Tibial artery (tissue), 4 donors: ENCODE measurements at places on chromosomes 12 and 14.
A peak's percentile ranks its signal among the peaks of the same experiment; 100 is the strongest.

GRCh38 chr12:53295891-53296219 is 513 bp downstream of the PFDN5 start:
- H3K27ac ChIP-seq, result peak overlapping the region; percentile 88
- H3K4me3 ChIP-seq, result peak overlapping the region; percentile 65
- H3K36me3 ChIP-seq, result peaks cover 10% of the 10 kb centered on the region
- peaks cover 52% of the 10 kb centered on the region for H3K4me1 ChIP-seq

- H3K27me3 ChIP-seq, result peaks cover 5% of the 10 kb centered on the region
- no peak overlapping the region for H3K27ac ChIP-seq
- H3K36me3 ChIP-seq, result no peaks in the 10 kb centered on the region
- no peaks in the 10 kb centered on the region for H3K4me1 ChIP-seq
- H3K4me3 ChIP-seq, result no peak overlapping the region
Measured at GRCh38 chr14:69863083-69863482, 16.1 kb upstream of the SMOC1 start.

- H3K27ac ChIP-seq, result no peak overlapping the region
- DNase-seq, result no peak
- peaks cover 7% of the 10 kb centered on the region for H3K27me3 ChIP-seq
- H3K4me1 ChIP-seq, result no peaks in the 10 kb centered on the region
- H3K36me3 ChIP-seq, result no peaks in the 10 kb centered on the region
Measured at GRCh38 chr12:130705178-130705822, 10.8 kb downstream of the RIMBP2 start.

- H3K4me3 ChIP-seq, result no peak overlapping the region
- H3K36me3 ChIP-seq, result no peaks in the 10 kb centered on the region
- no peak overlapping the region for H3K27ac ChIP-seq
- H3K4me1 ChIP-seq, result no peaks in the 10 kb centered on the region
Measured at GRCh38 chr14:99075061-99075460, 196.9 kb downstream of the BCL11B start.

DNA sequence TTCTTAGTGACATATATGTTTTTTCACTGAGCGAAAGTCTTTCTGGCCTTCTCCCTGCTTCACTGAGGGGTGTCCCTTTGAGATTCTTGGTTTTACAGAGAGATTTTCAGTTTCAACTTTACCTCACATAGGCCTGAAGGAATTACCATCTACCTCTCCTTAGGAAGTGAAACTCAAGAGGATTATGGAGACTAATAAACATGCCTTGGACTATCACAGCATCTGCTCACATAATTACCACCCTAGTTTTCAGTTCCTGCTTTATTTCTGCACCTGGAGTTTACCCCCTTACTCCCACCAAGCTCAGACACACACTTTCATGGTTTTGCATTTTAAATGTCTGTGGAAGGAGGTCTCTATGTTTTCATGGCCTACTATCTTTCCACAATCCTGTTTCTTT is 118.3 kb upstream of the SCAF11 start:
- H3K27me3 ChIP-seq, result no peaks in the 10 kb centered on the region
- no peak overlapping the region for H3K27ac ChIP-seq
- no peak for DNase-seq
- no peaks in the 10 kb centered on the region for H3K36me3 ChIP-seq
- H3K4me1 ChIP-seq, result peaks cover 10% of the 10 kb centered on the region

- H3K4me3 ChIP-seq, result no peak overlapping the region
- no peaks in the 10 kb centered on the region for H3K4me1 ChIP-seq
- no peaks in the 10 kb centered on the region for H3K36me3 ChIP-seq
- no peaks in the 10 kb centered on the region for H3K27me3 ChIP-seq
Measured at GRCh38 chr14:90995785-90996184, 64.7 kb downstream of the RPS6KA5 start.

GRCh38 chr12:33052141-33053051 is 155.8 kb upstream of the PKP2 start:
- H3K27me3 ChIP-seq, result no peaks in the 10 kb centered on the region
- H3K36me3 ChIP-seq, result no peaks in the 10 kb centered on the region
- H3K4me3 ChIP-seq, result no peak overlapping the region
- no peak overlapping the region for H3K27ac ChIP-seq
- no peak for DNase-seq

DNA sequence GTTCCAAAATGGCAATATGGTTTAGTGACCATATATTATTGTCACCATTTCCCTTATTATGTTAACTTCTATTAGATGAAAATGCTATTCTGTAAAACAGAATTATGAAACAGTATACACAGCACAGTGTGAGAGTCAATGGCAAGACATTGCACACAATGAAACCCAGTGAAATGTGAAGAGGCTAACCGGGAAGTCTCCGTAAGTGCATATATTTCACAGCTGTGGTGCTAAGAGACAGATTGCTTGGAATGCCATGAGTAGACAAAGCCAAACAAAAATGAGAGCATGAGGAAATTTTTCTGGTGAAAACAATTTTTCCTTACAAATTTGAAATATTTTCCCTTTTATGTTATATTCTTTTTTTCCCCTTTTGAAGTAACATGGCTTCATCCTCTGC is 49.4 kb downstream of the DYRK2 start:
- no peaks in the 10 kb centered on the region for H3K27me3 ChIP-seq
- H3K27ac ChIP-seq, result no peak overlapping the region
- H3K4me1 ChIP-seq, result peaks cover 21% of the 10 kb centered on the region

GRCh38 chr12:112595410-112595809 is 176.7 kb downstream of the PTPN11 start:
- no peak for DNase-seq
- H3K4me3 ChIP-seq, result no peak overlapping the region
- H3K36me3 ChIP-seq, result no peaks in the 10 kb centered on the region
- no peaks in the 10 kb centered on the region for H3K4me1 ChIP-seq
- H3K27me3 ChIP-seq, result peaks cover 3% of the 10 kb centered on the region

DNA sequence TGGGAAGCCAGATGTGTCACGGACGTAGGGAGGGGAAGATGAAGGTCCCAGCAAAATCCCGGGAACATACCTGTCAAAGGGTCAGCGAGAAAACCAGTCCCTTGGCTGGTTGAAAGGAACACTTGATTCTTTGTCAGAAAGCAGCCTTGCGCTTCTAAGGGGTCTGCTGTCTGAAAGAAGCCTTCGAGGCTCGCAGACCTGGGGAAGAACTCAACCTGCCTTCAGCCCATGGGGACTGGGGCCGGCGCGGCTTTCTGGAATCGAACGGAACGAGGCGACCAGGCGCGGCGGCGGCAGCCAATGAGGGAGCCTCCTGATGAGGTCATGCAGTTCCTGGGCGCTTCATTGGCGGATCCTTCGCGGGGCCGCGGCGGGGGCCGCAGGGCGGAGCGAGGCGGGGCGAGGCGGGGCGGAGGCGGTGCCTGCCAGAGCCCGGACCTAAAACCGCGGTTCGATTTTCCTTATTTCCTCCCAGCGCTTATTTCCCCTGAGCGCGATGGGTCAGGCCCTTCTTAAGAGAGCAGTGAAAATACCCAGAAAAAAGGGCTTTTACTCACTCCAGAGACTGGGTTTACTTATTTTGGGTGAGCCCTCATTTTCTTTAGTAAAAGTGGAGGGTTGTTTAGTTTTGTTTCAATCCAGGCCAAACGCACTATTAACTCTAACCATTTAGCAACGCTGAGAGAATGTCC is 11.8 kb upstream of the TTC7B start:
- peaks cover 16% of the 10 kb centered on the region for H3K4me1 ChIP-seq
- H3K27ac ChIP-seq, result peak overlapping the region; percentile 75
- no peaks in the 10 kb centered on the region for H3K27me3 ChIP-seq
- no peaks in the 10 kb centered on the region for H3K36me3 ChIP-seq
- H3K4me3 ChIP-seq, result peak overlapping the region; percentile 43
- peak; percentile 92 for DNase-seq

GRCh38 chr14:58562141-58562540 is 75.6 kb upstream of the DACT1 start:
- H3K27ac ChIP-seq, result no peak overlapping the region
- no peaks in the 10 kb centered on the region for H3K36me3 ChIP-seq
- DNase-seq, result no peak
- H3K4me1 ChIP-seq, result no peaks in the 10 kb centered on the region
- no peaks in the 10 kb centered on the region for H3K27me3 ChIP-seq

- DNase-seq, result no peak
- peaks cover 5% of the 10 kb centered on the region for H3K36me3 ChIP-seq
- no peaks in the 10 kb centered on the region for H3K27me3 ChIP-seq
Measured at GRCh38 chr12:32560520-32560919, 118.6 kb upstream of the DNM1L start.

GRCh38 chr14:75064205-75064567 is 362 bp upstream of the ACYP1 start:
- peak overlapping the region; percentile 82 for H3K27ac ChIP-seq
- H3K4me3 ChIP-seq, result peak overlapping the region; percentile 70
- DNase-seq, result no peak
- no peaks in the 10 kb centered on the region for H3K27me3 ChIP-seq
- peaks cover 36% of the 10 kb centered on the region for H3K4me1 ChIP-seq

DNA sequence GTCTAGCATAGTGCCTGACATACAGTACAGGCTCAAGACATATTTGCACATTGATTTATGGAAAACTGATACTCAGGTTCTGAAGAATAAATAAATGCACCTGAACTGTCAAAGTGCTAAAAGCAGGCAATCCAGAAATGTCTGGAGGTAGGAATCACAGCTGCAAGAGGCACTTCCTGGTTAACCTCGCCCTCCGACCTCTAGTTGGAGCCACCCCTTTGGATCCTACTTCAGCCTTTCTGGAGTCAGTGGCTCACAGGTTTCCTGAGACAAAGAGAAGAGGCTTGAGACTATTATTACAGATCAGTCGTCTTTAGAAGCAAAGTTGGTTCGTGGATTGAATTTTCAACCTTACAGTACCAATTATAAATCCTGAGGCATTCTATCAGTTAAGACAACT is 13.0 kb downstream of the TCP11L2 start:
- no peak overlapping the region for H3K4me3 ChIP-seq
- H3K27me3 ChIP-seq, result no peaks in the 10 kb centered on the region
- no peaks in the 10 kb centered on the region for H3K4me1 ChIP-seq
- DNase-seq, result no peak
